ENCODE measurements at places on chromosomes 12 and 14. TPM values are rescaled to one million over a fixed set of nuclear protein-coding genes. Genes with fewer than 3 reads are reported as not detected.

DNA sequence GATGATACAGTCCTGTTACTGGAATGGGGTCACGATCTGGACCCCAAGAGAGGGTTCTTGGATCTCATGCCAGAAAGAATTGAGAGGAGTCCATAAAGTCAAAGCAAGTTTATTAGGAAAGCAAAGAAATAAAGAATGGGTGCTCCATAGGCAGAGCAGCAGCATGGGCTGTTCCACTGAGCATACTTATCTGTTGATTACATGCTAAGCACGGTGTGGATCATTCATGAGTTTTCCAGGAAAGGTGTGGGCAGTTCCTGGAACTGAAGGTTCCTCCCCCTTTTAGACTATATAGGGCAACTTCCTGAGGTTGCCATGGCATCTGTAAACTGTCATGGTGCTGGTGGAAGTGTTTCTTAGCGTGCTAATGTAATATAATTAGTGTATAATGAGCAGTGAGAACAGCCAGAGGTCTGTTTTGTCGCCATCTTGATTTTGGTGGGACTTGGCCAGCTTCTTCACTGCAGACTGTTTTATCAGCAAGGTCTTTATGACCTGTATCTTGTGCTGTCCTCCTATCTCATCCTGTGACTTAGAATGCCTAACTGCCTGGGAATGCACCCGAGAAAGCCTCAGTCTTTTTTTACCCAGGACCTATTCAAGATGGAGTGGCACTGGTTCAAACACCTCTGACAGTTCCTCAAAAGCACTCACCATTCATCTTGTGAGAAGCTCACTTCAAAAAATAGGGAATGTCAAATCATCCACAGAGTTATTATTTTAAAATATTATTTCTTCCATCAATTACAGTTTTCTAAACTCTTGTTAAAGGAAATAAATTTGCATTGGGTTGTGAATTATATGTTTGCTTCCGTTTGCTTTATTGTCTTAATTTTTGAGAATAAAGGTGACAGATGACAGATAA, 1358.8 kb upstream of the TMEM132C start:
- H3K27ac ChIP-seq, result no peak overlapping the region
- no peak for DNase-seq
- H3K27me3 ChIP-seq, result no peaks in the 10 kb centered on the region
- H3K36me3 ChIP-seq, result no peaks in the 10 kb centered on the region
- H3K4me3 ChIP-seq, result no peak overlapping the region

Gene PMCH
- total RNA-seq, result not detected

Gene GARIN6
- not detected for total RNA-seq

DNA sequence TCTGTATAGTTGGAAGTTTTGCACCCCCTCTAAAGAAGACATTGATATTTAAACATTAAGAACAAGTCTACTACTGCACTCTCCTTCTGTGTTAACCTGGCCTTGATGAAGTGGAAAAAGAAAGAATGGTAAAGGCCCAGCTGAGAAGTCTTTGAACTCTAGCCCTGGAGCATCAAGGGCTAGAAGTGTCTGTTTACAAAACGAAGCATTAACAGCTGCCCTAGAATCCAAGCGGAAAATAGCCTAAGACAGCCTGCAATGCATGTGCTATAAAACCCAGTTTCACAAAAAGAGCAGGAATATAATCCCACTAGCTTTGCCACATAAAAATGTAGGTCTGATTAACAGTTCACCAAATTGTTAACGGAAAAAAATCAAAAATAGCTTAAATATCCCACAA, 60.5 kb downstream of the NUMB start:
- H3K4me1 ChIP-seq, result 0 out of 2 replicates have a peak, but pooled peaks cover 3% of the 10 kb centered on the region
- no peaks in the 10 kb centered on the region for H3K36me3 ChIP-seq
- no peak overlapping the region for H3K4me3 ChIP-seq
- no peak for DNase-seq
- no peak overlapping the region for H3K27ac ChIP-seq

Measured in Panc1 (cell line).